NCI-H446 treated with DMSO at 0.1 percent for 48 hours (cell line): ENCODE measurements at places on chromosomes 1 and 21.

GRCh38 chr1:242002072-242002471 lies 3.2 kb upstream of the MAP1LC3C start:
- DNase-seq = no peak

- DNase-seq = no peak
These were observed 37.3 kb upstream of the PIGV start for GRCh38 chr1:26750428-26750827.

- DNase-seq = no peak
These were observed 6.5 kb downstream of the RHEX start for GRCh38 chr1:206059355-206059915.

- DNase-seq = no peak
These were observed 30.8 kb upstream of the UHMK1 start for GRCh38 chr1:162466797-162467196.
